Activated naive CD4-positive, alpha-beta T cell (primary cell): ENCODE measurements at places on chromosomes 1 and 21.

DNA sequence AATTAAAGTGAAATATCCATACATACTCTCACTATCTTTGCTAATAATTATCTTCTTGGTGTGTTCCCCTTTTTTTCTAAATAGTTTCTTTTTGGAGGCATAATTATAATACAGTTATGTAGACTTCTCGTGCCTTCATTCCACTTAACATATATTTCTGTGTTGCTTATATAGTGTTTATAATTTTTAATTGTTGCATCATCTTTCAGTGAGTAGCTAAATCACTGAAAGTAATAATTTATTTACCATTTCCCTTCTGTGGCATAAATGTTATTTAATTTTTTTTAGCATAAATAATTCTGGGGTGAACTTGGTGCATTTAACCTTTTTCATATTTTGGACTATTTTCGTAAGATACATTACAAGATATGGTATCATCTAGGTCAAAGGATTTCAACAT, 38.3 kb downstream of the SMAP2 start:
- no peak for DNase-seq

- DNase-seq, result no peak
Measured at GRCh38 chr21:28683982-28684752, 308.5 kb downstream of the LTN1 start.

GRCh38 chr1:907611-908451, 15.9 kb upstream of the SAMD11 start:
- no peak for DNase-seq

- DNase-seq, result no peak
Measured at GRCh38 chr1:37174341-37174740, 140.0 kb upstream of the GRIK3 start.

DNA sequence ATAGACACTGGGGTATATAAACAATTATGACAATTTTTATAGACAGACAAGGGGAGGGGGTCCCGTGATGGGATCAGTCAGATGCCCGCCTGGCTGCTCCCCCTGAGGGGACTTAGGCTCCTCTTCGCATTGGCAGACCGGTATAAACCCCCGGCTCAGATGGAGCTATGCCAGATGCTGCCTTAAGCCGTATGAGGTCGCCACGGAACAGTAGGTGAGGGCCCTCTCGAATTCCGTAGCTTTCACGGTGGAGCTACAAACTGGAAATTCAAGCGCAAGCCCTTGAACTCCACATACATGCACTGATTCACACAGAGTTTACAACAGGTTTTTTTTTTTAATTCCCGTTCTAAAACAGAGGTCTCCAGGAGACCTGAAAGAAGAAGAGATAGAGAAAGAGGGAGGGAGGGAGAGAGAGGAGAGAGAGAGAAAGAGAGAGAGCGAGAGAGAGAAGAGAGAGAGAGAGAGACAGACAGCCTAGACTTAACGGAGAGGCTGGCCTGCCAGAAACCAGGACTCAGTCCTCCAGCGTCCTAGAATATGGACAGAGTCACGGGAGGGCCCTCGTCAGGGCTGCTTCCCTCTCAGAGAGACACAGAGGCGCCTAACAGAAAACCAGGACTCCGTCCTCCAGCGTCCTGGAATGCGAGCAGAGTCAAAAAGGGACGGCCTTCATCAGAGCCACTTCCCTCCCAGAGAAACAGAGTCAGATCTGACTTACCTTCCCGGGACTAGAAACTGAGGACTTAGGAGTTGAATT, 24.4 kb upstream of the TMEM54 start:
- no peak for DNase-seq

GRCh38 chr1:224490549-224491537, 56.2 kb upstream of the WDR26 start:
- DNase-seq, result no peak

DNA sequence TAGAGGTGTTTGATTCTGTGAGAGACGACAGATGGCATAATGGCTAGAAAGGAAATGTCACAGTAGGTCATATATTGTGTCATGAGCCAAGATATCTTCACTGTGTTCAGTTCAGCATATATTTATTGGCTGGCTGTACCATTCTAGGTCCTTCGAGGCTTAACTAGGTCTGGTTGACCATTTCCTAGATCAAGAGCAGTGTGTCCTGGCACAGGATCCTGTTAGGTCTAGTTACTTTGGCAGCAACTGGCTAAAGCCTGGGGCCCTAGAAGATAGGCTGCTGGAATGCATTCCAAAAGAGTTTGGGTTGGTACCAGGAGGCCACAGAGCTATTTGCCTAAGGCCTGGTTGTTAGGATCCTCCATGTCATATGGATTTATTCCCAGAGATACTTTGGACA, 20.9 kb downstream of the ZBTB40 start:
- no peak for DNase-seq

DNA sequence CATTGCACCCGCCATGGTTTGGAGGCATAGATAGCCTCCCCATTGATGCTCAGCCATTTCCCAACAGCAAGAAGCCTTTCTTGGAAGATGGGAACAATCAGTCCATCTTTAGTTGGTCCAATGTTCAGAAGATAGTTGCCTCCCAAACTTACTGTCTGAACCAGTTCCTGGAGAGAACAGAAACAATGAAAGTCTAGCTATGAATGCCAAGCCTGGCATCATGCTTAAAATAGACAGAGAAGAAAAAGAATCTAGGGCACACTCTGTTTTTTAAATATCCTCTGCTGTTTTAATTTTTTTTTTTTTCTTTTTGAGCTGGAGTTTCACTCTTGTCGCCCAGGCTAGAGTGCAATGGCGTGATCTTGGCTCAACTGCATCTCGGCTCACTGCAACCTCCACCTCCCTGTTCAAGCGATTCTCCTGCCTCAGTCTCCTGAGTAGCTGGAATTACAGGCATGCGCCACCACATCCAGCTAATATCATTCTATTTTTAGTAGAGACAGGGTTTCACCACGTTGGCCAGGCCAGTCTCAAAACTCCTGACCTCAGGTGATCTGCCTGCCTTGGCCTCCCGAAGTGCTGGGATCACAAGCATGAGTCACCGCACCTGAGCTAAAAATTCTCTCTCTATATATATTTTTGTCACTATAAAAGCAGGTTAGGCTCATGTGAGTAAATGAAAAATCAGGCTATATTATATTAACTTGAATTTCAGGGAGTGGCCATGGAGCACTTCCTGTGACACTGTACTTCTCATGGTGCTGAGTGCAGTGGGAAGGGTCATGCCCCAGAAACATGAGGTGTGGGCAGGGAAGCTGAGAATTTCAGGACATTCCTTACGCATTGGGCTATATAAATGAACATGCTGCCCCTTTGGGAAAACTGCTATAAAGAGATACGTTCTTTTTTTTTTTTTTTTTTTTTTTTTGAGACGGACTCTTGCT, 19.1 kb downstream of the FUCA1 start:
- no peak for DNase-seq

DNA sequence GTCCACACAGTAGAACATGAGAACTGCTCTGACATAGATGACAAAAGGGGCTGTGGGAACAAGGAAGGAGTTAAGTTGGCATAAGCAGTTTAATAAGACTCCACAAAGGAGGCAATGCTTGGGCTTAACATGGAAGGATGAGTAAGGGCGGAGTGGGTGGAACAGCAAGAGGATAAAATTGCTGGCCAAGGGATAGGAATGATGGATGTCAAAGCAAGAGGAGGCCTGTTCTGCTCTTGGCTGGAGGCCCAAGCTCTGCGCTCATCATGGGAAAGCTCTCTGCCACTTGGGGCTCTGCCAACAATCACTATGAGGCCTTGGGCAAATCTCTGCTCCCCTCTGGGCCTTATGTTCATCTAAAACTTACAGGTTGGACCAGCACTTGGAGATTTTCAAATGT, 98.3 kb upstream of the CAMK1G start:
- no peak for DNase-seq

DNA sequence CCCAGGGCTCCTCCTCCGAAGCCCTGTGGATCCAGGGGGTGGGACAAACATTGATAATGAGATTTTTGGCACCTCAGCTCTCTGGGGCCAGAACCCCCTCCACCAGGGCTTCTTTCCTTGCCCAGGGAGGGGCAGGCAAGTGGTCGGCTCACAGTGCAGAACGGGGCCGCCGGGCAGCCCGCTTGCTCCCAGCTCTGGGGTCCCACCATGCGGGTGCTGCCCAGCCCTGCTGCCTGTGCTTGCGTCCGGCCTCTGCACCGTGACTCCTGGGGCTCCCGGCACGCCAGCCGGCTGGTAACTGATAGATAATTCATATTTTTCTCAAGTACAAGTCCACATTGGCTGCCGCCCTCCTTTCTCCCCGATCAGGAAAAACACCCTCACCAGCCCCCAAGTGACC, 42.0 kb upstream of the CCDC27 start:
- no peak for DNase-seq
